ENCODE measurements at places on chromosomes 1 and 21.

- DNase-seq, result no peak
Measured at GRCh38 chr1:113353580-113353979, 36.7 kb upstream of the MAGI3 start.

GRCh38 chr21:35154788-35155187, 105.7 kb upstream of the RUNX1 start:
- no peak for DNase-seq

GRCh38 chr1:209248649-209249279, 334.8 kb upstream of the CAMK1G start:
- DNase-seq, result peak; percentile 61

- DNase-seq, result no peak
Measured at GRCh38 chr1:115596080-115596780, 45.5 kb upstream of the VANGL1 start.

- no peak for DNase-seq
Measured at GRCh38 chr1:202656951-202657646, 53.2 kb downstream of the SYT2 start.

GRCh38 chr1:194292966-194293365, 1106.6 kb upstream of the B3GALT2 start:
- DNase-seq, result no peak

GRCh38 chr1:210635108-210635507, 306.4 kb downstream of the HHAT start:
- no peak for DNase-seq

DNA sequence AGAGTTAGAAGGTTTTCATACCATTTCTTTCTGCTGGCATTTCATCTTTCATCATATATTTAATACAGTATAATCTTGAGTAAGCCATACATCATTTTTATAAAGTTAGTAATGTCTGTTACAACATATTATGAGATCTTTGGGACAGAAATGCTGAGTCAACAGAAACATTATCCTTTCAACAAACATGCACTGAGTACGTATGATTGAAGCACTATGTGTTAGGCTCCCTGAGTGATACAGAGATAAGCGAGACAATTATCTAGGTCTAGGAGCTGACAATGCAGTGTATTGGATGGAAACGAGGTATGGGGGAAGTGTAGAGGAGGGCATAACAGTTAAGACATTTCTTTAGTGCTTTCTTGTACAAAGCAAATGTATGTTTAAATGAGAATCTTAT, 19.7 kb upstream of the GPR52 start:
- no peak for DNase-seq

DNA sequence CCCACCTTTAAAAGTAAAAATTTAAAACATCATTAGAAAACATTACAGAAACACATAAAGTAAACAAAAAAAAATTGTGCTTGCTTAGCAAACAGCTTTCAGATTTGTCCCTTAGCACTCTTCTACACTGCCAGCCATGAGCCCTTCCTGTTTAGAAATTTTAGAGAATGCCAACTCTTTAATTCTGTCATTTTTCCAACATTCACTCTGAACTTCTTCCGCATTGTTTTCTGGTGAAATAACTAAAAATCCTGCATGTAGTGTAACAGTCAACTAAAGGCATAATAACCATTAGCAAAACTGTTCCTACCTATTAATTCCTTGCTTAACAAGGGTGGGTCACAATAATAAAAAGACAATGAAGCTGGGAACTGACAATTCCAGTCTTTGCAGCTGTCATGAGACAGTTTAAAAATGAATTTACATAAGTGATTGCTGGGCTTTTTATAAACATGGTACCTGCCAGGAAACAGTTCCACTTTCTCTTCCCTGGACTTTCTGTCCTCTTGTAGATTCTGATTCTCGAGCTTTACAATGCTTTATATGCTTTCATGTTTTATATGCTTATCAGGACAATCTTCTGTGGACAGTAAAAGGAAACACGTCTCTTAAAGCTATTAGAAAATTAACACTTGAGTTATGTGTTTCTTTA, 19.0 kb downstream of the GNG12 start:
- DNase-seq, result no peak

- no peak for DNase-seq
Measured at GRCh38 chr1:223504741-223505140, 111.5 kb downstream of the CCDC185 start.

DNA sequence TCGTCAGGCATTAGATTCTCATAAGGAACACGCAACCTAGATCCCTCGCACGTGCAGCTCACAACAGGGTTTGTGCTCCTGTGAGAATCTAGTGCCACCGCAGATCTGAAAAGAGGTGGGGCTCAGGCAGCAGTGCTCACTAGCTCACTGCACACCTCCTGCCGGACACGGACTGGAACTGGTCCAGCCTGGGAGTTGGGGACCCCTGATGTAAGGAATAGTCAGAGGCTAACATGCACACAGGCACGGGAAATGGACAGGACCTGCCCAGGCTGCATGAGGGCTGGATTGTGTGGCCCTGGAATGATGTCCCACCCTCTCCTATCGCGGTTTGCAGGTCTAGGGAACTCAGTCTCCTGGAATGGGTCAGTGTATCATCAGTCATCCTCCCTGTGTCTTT, 23.2 kb upstream of the MX1 start:
- no peak for DNase-seq

DNA sequence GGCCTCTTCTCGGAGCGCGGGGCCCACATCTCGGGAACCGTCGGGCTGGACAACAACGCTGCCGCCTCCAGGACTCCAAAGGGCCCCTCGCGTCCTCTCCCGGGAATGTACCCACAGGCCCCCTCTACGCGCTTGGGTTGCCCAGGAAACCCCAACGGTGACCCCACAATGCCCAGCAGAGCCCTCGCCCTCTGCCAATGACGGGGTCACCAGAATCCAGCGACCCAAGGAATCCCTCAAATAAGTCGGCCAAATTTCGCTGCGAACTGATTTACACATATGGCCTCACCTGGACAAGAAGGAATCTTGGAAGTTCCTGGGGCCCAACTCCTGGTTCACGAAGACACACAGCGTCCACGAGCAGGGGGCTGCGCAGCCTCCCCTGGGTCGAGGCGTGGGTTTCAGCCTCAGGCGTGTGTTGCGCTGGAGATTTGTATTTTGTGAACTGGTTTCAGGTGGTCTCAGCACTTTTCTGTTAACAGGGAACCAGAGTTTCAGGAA, 78.1 kb downstream of the DESI2 start:
- DNase-seq, result no peak

DNA sequence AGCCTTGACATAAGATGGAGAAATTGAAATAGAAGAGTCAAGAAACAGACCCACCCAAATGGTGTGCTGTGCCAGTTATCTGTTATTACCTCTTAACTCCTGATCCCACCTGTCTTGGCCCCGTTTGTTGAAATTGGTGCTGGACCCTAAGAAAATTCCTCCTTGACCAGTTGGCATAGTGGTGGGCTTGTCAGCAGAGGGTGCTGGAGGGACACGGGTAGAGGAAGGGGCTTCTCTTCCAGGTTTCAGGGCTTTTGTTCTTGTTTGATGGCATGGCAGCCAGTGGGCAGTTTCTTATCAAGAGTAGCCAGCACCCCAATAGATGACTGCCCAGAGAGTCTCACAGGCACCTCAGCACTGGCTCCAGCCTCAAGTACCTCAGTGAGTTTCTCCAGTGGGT, 51.6 kb downstream of the PCBP3 start:
- DNase-seq, result no peak

DNA sequence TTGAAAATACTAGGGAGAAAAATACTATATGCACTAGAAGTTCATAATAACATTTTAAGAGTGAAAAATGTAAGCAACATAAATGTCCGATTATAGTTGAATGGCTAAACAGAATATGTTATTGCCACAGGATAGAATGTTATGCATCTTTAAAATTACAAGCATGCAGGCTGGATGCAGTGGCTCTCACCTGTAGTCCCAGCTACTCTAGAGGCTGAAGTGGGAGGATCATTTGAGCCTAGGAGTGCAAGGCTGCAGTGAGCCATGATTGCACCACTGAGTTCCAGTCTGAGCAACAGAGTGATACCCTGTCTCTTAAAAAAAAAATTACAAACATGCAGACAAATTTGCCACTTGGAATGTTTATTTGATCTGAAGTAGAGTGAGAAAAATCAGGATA, 3.0 kb upstream of the BATF3 start:
- DNase-seq, result no peak

DNA sequence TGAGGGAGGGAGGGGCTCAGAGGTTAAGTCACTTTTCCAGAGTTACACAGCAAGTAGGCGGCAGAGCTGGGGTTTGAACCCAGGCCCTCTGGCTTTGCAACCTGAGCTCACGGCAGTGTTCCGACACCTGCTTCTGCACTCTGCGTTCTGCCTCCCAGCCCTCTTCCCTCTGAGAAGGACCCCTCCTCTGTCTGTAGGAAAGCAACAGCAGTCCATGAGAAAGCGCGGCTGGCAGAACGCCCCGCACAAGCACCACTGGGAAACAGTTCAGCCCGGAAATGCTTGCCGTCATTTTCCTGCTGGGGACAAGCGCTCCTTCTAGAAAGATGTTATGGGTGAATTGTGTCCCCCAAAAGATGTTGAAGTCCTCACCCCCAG, 241.1 kb downstream of the NPHP4 start:
- DNase-seq, result no peak

GRCh38 chr1:230222678-230223077, 155.6 kb downstream of the GALNT2 start:
- DNase-seq, result no peak

DNA sequence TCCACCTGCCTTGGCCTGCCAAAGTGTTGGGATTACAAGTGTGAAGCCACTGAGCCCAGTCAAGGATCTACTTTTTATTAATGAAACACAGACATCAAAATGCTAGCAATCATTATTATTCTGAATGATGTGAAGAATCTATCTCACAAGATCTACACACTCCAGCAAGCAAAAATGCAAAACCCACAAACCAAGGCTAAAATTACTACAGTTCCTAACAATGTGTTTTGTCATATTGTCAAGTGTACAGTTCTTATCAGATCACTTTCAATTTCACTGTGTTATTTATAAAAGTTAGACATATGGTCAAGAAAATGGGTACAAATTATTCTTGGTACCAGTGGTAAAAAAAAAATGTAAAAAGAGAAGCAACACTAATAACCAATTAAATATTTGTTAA, 61.3 kb upstream of the SDC3 start:
- DNase-seq, result no peak

DNA sequence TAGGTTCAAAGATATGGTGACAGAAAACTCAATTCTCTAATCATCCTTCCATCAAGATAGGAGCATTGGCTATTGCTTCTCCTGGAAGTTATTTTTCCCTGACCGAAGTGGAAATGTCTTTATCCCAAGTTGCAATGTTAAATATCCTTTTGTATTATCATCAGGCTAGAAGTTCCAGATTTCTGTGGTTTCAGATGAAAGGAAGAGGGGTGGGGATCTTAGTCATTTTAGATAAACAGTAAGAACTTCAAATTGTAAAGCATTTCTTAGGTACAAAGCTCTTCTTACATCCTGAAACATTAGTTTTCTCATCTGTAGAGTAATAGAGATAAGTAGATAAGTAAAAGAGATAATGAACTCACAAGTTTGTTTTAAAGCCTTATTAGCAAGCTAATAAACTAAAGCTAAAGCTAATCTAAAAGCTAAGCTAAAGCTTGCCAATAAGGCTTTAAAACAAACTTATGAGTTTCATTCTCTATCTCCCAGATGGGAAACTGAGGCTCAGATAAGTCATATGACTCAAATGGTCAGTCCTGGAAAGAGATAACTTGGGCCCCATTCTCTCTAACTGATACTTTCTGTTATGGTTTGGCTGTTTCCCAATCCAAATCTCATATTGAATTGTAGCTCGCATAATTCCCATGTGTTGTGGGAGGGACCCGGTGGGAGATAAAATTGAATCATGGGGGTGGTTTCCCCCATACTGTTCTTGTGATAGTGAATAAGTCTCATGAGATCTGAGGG, 99.2 kb upstream of the KCNK2 start:
- no peak for DNase-seq

GRCh38 chr1:24925082-24925779, 4.8 kb downstream of the RUNX3 start:
- peak; percentile 69 for DNase-seq

DNA sequence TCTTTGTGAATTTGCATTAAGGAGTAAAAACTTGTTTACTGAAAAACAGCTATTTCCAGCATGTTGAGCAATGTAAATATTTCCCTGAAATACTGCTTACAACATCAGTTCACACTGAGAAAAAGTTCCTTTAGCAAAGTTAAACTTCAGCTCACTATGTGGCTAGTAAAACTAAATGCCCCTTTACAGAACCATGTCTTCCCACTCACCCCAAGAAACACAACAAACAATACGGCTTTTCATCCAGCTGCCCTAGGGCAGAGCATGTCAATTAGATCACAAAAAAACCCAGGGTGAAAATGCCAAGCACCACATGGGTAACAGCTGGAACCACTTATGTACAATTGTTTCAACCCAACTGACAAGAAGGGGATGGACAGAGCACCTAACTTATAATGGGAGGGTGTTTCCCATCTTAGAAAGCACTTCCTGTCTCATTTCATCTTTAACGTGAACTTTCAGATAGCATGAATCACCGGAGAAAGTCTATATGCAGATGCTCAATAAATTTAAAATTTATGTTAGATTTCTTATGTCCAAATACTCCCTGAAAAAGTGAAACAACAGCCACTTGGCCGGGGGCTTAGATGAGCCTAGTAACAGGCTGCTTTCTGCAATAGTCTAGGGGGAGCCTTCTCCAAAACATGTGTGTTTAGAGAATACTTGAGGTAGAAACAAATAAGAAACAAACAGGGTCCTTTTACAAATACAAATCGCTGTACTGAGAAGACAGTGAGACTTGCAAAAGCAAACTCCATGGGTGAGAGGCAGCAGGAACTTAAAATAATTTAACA, 6.6 kb downstream of the NID1 start:
- DNase-seq, result no peak

DNA sequence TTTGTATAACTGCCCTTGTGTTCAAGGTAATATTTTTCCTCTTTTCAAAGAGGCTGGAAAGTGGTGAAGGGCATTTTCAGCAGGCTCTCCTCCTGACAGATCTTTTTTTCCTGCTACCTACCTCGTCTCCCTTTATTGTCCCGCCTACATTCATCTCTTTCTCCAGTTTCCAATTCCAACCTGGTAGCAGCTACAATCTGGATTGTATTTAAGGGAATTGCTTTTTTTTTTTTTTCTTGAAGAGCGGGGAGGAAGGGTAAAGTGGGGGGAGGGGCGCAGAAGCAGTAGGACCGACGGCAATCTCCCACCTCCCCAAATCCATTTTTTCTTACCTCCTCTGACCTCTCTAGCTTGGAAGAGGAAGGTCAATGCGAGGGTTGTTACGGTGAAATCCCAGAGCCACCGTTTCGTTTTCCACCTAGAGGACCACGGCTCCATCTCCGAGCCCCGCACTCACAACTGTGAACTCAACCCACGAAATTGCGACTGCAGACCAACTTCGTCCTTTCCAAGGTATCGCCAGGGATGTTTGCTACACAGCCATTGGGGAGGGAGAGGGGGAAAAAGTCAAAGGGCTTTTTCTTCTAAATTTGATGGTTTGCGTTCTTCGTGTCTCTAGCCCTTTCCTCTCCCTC, 464 bp downstream of the COL11A1 start:
- DNase-seq, result no peak

DNA sequence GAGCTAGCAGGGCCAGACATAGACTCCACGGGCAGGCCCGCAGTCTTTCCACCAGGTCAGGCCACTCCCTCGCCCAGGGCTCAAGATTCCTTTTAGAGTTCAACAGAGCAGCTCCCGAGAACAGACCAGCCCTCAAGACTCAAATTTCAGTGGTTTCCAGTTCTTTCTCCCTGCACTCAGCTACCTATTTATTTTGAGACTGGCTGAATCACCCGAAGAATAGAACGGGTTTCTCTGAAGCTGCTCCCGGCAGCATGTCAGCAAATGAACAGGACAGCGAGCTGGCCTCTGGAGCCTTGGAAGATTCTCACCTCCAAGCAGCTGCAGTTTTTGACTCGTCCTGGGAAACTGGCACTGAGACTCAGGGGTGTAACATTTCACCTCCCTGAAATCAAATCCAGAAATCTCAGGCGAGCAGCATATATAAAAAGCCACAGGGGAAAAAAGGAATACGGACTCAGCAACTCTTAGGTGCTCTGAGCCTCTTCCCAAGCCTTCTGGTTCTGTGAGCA, 177.9 kb downstream of the CLIC6 start:
- no peak for DNase-seq
